ENCODE measurements at places on chromosomes 3 and 15.

- DNase-seq = no peak
Measured at GRCh38 chr3:8278448-8278847, 223.2 kb upstream of the LMCD1 start.

DNA sequence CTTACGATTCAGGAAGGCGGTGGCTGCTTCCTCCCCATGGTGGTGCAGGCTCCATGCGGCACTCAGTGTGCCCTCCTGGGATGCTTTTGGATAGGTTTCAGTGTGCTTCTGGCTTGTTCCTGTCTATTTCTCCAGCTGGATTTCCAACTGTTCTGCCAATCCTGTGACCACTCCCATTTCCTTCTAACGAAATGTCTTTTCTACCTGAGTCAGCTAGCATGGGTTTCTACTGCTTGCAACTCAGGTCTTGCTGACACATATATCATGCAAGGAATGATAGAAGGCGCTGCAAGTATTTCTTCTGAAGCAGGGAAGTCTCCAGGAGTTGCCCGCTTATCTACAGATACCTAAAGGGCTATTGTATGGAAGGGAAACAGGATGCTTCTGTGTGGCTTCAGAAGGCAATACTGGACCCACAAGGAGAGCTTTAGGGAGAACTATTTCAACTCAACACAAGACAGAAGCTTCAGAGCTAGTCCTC is 244.4 kb downstream of the OPA1 start:
- DNase-seq = no peak

DNA sequence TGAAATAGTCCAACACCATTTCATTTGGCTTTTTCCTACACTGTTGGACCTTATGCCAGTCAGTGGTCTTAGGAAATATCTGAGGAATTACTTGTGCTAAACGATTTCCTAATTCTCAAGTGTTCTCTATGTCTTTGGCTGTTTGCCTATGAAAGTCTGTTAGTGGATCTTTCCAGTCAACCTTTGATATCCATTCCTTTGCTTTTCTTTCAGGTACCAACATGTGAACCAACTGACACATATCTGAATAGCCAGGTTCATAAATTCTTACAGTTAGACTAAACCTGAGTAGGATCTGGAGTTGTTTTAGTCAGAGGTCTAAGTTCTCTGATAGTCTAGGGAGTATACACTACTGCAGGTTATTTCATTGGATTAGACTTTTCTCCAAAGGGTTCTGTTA is 343.5 kb upstream of the LRRC3B start:
- DNase-seq = no peak

DNA sequence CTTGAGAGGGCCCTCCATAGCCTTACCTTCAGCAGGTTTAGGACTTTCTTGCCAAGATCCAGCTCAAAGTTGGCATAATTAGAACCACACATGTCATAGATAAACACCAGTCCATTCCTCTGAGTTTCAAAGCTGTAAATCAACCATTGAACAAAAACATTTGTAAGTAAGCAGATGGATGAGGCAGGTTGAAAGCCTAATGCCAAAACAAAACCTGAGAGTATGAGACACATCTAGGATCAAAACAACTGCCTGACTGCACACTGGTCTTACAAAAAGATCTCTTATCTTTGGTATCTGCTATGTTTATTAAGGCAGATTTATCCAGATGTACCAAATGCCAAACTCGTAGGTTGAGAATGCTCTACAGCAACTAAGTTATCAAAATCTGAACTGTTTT is 61.9 kb downstream of the PTPN9 start:
- DNase-seq = no peak

DNA sequence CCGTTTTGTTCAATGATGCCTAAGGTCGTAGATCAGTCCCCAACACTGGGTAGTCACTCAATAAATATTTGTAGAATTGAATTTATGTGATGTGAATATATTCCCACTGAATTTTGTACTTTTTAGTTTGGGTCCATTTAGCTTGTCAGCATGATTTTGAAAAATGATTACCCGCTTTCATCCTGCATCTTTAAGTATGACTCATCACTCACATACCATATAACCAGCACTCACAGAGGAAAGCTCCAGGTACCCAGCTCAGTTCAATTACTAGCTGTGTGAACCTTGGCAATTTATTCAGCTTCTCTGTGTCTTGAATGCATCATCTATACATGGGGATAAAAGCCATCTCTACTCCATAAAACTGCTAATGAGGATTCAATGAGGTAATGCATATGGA is 2.2 kb upstream of the MLF1 start:
- no peak for DNase-seq

GRCh38 chr3:7637694-7638093 is 776.8 kb downstream of the GRM7 start:
- DNase-seq = no peak

GRCh38 chr3:48466386-48467109 is 20.0 kb downstream of the ATRIP start:
- DNase-seq = no peak

DNA sequence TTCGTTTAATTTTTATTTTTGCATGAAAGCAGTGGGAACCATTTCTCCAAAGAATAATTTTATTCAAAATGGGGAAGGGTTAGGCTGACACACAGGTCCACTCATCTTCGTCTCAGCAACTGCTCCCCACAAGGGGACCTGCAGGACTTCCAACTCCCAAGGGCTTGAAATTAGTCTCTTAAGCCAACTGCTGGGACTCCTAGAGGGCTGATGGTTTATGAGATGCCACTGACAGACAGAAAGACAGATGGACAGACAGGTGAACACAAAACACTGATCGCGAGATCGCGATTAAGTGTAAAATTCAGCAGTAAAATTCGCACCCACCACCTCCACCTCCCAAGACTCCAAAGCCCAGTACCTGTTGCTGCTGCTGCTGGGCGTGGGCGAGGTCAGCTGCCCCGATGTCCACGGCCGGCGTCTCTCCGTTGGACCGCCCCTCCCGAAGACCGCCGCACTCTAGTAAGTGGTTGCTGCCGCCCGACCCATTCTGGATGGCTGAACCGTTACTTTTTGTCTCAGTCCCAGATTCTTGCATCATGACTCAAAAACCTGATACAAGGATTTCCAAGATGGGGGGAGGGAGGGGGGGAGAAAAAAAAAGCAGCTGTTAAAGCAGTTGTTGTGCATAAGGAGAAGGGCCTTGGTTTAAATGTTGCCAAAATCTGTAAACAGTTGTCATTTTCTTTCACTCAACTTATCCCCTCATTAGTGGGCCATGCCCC is 385.5 kb downstream of the FOXP1 start:
- no peak for DNase-seq

DNA sequence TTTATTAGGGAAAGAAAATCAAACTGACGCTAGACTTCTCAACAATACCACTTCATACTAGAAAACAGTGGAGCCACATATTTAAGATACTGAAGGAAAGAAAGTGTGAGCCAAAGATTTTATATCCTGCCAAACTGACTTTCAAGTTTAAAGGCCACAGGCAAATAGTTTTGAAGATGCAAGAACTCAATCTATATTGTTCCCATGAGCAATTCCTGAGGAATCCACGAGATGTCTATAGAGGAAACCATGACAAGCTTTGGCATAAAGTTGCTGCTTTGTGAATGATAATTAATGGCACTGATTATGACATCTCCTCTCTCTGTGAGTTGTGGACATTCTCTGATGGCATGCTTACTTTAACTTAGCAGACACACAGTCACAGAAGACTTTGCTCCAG is 276.1 kb upstream of the GOLGA6L4 start:
- no peak for DNase-seq

DNA sequence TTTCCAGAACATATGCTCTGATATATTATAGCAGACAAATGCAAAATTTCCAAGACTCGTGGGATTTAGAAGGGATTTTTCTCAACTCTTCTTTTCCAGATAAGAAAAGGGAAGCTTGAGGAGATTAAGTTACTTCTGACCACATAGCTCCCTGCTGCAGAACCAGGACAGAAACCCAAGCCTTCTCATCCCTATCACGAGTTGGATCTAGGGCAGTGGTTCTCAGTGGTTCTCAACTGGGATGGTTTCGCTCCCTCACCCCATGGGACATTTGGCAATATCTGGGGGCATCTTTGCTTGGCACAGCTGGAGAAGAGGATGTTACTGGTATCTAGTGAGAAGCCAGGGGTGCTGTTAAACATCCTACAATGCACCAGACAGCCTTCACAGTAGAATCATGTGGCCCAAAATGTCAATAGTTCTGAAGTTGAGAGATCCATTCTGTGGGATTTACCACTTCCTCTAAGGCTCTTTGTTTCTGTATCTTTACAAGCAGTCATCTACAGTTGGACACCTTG is 64.2 kb downstream of the LIPC start:
- no peak for DNase-seq

DNA sequence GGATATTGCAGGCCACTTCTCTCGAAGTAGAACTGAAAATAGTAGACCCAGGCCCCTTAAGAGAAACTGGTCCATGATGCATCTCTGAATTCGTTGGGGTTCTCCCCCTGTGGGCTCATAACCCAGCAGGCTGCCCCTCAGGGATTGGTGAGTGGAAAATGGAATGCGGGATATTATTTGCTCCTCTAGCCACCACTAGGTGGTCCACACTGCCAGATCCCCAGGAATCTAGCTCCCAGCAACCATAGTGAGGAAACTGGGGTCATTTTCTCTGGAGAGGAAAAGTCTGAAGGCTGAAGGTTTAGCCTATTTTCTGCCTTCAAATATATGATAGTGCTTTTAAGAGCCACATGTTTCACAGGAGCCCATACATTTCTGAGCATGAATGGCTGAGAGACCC is 6.7 kb downstream of the CX3CR1 start:
- DNase-seq = no peak

GRCh38 chr3:182686033-182686886 is 107.0 kb upstream of the ATP11B start:
- DNase-seq = no peak

GRCh38 chr3:55471522-55472280 is 15.4 kb downstream of the WNT5A start:
- no peak for DNase-seq

- DNase-seq = no peak
Measured at GRCh38 chr3:186315581-186316354, 46.3 kb downstream of the DGKG start.

GRCh38 chr15:77804210-77804609 is 171.5 kb upstream of the LINGO1 start:
- no peak for DNase-seq

GRCh38 chr15:69656271-69657030 is 203.8 kb downstream of the RPLP1 start:
- no peak for DNase-seq

GRCh38 chr3:101381809-101382208 is 61.4 kb upstream of the IMPG2 start:
- no peak for DNase-seq

- no peak for DNase-seq
Measured at GRCh38 chr3:79146024-79146423, 621.8 kb downstream of the ROBO1 start.

DNA sequence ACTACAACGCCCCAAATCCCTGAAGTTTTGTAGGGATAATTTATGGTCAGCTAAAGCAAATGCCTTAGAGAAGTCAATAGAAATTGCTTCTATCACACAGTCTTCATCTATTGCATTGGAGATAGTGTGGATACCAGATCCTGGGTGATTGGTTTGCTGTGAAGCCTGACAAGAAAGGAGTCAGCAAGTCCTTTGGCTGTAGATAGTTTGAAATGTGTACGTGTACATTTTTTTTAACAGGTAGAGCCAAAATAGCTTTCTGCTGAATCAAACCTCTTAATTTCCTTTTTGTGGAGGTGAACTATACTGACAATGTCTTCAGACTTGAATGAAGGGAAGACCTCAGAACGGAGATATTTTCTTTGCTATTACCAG is 312.3 kb downstream of the ZBBX start:
- no peak for DNase-seq
